Stimulated activated CD4-positive, alpha-beta T cell treated with anti-CD3 and anti-CD28 coated beads, TNF-alpha, amount 100 ng/mL, for 48 hours (primary cell): ENCODE measurements at places on chromosomes 16 and 17.

DNA sequence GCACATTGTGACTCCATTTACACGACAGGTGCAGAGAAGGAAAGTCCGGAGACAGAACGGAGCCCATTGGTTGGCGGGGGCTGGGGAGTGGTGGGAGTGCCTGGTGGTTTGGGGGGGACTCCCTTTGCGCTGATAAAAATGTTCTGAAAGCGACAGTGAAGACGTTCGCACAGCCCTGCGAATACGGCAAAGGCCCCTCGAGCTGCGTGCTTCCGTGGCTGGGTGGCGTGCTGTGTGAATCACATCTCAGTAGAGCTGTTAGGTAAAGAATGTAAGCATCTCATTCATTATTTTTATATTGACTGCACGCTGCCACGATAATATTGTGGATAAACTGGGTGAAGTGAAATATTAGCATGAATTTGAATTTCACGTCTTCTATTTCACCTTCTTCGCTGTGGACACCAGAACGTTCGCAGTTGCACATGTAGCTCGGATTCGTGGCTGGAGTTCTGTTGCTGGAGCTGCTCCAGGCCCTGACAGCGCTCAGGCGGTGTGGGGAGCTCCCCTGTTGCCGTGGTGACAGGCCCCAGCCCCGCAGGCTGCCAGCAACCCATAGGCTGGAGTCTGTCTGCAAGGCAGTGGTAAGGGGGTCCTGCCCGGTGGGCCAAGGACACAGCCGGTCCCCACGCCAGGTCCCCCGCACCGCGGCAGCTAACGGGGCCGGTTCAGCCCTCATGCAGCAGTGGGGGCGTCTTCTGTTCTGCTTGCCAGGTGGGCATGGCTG, 44.6 kb downstream of the SOX8 start:
- no peak for DNase-seq

GRCh38 chr17:75319904-75320691, 30.9 kb upstream of the SLC25A19 start:
- DNase-seq: no peak

DNA sequence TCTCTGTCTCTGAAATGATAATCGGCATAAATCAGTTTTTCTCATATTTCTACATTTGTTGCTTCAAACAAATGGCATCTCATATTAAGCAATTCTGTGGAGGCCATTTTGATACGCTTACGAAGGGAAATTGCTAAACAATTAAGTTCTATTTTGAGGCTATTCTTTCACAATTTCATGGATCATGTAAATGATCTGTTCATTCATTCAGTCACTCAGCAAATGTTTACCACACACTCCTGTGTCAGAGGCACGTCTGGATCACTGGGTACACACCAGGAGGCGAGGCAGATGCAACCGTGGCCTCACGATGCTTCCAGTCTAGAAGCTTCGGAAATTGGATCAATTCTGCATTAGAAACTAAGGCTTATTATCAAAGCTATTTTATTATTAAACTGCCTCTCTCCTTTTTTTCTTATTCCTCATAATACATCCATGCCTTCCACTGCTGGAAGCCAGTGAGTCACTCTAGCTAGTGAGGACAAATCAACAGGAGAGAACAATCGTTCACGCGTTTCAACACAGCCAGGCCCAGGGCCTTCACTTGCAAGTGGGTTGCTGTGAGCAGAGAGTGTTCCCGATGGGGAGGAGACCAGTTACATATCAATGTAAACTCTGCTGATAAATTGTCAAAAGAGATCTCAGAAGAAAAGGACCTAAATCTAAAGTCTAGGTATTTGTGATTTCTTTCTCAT, 11.3 kb upstream of the SLC39A11 start:
- DNase-seq: no peak

GRCh38 chr17:14165616-14166015, 71.0 kb downstream of the CDRT15 start:
- no peak for DNase-seq

GRCh38 chr16:15817446-15817845, 39.4 kb downstream of the MYH11 start:
- DNase-seq: no peak

DNA sequence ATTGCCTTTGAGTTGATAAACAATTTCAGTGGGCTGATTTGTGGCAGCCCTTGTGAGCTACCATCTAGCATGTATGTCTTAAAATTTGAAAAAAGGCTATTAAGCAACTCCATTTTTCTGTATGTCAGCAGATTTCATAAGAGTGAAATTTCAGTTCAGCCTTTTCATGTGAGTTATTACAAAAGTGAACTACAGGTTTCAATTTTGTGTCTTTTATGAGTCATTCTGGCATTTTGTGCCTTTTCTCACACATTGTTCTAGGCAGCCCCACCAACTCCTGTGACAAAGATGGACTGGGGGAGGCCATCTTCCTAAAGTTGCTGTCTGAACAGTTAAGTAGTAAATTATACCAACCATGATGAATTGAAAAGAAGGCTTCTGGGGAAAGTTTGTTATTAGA, 52.1 kb downstream of the USP10 start:
- no peak for DNase-seq

DNA sequence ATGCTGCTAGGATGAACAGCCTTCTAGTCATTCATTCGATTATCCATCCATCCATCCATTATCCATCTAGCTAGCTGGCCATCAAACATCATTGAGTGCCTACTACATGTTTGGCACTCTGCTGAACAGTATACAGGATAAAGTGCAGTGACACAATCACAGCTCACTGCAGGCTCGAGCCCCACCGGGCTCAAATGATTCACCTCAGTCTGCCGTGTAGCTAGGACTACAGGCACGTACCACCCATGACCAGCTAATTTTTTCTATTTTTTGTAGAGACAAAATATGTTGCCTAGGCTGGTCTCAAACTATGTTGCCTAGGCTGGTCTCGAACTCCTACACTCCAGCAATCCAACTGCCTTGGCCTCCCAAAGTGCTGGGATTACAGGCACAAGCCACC, 50.0 kb downstream of the SSH2 start:
- no peak for DNase-seq

DNA sequence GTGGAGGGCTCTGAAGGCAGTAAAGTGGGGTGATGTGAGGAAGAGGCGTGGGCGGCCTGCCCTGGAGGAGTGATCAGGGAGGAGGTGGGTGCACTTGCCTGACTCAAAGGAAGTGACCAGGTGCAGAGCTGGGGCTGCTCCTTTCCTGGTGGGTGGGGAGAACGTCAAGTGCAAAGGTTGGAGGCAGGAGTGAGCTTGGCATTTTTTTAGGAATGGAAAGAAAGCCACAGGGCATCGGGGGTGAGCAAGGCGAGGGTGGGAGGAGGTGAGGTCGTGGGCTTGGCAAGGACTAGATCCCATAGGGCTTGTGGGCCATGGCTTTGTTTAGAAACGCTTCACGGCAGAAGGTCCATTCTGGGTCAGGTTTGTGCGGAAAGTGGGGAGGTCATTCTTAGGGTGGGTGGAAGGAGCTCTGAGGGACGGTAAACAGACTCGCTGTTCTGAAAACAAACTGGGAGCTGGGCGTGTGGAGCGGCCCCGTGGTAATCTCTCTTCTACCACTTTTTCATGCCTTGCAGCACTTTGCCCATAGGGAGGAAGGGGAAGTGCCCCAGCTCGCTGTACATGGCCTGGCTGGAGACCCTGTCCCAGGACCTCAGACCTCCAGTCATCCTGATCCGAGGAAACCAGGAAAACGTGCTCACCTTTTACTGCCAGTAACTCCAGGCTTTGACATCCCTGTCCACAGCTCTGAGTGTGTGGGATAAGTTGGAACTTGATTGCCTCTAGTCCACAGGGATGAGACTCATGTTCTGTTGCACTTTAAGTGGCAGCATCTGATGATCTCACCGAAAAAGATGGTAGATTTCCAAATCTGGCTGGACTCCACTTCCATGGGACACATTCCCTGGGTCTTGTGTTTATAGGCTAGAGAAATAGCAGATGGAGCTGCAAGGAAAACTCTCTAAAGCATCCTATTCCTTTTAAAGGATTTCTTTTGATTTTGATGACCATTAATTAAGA, 18.9 kb upstream of the HERPUD1 start:
- no peak for DNase-seq

- DNase-seq: no peak
These were observed 726 bp upstream of the C1QTNF1 start for GRCh38 chr17:79023180-79023705.

- no peak for DNase-seq
These were observed 1.8 kb upstream of the TMEM98 start for GRCh38 chr17:32926183-32926582.

- no peak for DNase-seq
These were observed 61.1 kb downstream of the ADAMTS18 start for GRCh38 chr16:77373726-77374125.

- no peak for DNase-seq
These were observed 83.4 kb downstream of the ASIC2 start for GRCh38 chr17:33209671-33210070.

DNA sequence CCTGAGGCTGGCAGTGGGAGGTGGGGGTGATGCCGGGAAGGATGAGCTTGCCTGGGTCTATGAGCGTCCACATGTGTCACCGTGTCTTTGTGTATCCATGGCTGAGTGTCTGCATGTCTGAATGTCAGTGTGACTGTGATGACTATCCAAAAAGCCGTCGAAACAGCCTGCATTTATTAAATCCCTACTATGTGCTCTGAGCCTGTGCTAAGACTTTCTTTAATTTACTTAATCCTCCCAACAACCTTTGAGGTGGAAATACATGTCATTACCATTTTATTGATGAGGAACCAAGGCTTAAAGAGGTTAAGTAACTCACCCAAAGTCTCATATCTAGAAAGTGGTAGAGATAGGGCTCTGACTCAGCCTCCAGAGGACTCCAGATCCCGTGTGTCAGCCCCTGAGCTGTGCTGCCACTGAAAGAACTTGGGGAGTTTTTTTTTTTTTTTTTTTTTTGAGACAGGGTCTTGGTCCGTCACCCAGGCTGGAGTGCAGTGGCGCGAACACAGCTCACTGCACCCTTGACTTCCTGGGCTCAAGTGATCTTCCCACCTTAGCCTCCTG, 20.0 kb downstream of the ARHGAP23 start:
- no peak for DNase-seq

DNA sequence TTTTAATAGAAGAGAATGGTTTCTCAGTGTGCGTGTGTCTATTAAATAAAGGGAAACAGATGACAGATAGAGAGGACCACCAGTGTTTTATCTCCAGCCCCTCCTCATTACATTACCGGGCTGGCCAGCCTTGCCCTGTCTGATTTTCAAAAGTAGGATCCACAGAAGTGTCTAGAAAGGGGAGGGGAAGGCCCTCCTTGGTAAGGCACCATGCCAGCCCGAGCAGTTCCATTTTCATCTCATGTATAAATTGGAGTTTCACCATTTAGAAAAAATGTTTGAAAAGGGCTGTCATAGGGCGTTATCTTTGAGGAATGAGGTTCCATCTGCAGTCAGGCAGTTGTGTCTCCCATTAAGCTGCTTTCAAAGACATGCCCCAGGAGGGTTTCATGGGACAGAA, 96.7 kb downstream of the SOCS1 start:
- DNase-seq: no peak

- no peak for DNase-seq
These were observed 15.0 kb downstream of the USP31 start for GRCh38 chr16:23134274-23134673.

GRCh38 chr17:76903631-76904030, 35.4 kb downstream of the MGAT5B start:
- DNase-seq: no peak
